ENCODE measurements at places on chromosomes 5 and 9.

GRCh38 chr5:127976525-127976924 is 107.0 kb upstream of the SLC12A2 start:
- DNase-seq, result no peak

DNA sequence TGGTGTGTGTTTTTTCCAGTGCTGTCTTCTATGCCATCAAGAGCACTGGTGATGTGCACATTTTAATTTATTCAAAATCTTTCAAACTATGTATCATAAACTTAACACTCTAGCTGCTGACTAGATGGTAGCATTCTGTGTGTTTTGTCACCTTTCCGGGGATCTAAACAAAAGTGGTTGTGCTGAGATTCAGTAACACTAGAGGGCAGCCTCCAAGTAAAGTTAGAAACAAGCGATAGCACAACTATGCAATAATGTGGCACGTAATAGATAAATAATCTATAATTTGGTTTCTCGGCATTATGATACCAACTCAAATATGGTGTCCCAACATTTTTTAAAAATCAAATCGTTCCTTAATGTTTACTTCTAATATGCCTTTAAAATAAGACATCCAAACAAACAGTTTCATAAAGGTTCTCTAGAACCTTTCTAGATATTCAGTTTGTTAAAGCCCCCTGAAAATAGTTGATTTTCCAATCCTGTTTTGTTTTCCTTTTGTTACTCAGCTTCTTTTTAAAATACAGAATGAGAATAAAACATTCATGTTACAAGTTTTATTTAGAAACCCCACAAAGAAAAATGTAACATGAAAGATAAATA is 16.9 kb downstream of the SEMA6A start:
- no peak for DNase-seq

GRCh38 chr5:60334281-60334713 is 365.7 kb downstream of the DEPDC1B start:
- DNase-seq, result peak; percentile 52

GRCh38 chr5:139531772-139532169 is 29.4 kb upstream of the UBE2D2 start:
- no peak for DNase-seq

- DNase-seq, result no peak
Measured at GRCh38 chr9:80842389-80842788, 847.0 kb downstream of the TLE1 start.

- DNase-seq, result no peak
Measured at GRCh38 chr9:114025196-114025753, 52.8 kb downstream of the AMBP start.

DNA sequence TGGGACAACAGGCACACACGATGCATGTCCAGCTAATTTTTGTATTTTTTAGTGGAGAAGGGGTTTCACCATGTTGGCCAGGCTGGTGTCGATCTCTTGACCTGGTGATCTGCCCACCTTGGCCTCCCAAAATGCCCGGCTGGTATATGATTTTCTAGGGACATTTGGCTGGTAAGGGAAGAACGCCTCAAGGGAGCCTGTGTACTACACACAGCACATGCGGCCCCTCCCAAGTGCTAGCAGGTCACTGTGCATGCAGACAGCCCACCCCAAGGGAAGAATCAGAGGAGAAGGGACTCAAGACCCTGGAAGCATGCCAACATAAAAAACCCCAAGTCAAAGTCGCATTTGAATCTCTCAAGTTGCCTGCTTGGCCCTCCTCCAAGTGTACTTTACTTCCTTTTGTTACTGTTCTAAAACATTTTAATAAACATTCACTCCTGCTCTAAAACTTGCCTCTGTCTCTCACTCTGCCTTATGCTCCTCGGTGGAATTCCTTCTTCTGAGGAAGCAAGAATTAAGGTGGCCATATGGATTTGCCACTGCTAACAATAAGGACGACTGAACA is 24.3 kb upstream of the OTULINL start:
- DNase-seq, result no peak

GRCh38 chr5:174837919-174838902 is 113.8 kb downstream of the MSX2 start:
- no peak for DNase-seq

DNA sequence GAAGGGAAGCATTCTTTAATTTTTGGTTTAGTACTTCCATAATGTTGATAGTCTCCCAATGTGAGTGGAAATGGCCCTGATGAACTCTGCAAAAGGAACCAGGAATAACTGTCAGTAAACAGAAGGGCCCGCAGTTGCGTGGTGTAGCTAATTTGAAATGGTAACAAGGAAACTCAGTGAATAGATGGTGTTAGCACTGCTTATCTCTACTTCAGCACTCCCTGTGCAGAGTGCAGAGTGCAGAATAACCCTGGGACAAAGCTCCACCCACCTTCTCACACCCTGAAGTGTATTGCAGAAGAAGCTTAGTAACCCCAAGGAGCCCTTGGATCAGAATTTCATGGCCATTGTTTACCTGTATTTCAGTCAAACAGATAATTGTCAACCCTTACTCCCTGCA is 158.9 kb downstream of the PCSK5 start:
- no peak for DNase-seq

GRCh38 chr5:22460189-22460588 is 393.0 kb downstream of the CDH12 start:
- DNase-seq, result no peak

GRCh38 chr5:87777877-87778276 is 365.1 kb upstream of the CCNH start:
- no peak for DNase-seq

DNA sequence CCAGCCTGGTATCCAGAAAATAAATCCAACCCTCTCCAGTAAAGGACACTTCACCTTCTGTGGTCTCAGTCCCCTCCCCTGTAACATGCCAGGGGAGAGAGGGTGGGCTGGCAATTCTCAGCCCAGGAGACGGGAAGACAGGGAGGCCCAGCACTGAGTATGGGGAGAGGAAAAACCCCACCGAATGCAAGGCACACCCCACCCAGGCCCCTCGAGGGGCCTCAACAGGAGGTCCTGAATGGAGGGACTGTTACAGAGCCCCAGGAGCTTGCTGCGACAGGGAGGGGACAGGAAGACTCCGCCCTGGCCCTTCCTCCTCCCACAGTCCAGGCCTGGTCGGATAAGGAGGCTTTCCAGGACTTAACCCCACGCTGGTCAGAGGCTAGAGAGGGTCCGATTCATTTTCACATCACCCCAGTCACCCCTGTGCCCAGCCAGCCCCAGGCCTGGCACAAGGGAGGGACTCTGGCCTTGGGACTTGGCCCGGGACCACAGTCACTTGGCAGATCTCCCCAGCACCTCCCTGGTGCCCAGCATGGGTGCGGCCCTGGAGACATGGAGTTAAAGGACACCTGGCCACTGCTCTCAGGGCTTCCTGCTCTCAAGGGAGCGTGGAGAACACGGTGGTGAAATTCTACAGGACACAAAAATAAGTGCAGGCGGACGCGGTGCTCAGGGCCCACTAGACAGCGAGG is 44.9 kb upstream of the STXBP1 start:
- DNase-seq, result no peak

DNA sequence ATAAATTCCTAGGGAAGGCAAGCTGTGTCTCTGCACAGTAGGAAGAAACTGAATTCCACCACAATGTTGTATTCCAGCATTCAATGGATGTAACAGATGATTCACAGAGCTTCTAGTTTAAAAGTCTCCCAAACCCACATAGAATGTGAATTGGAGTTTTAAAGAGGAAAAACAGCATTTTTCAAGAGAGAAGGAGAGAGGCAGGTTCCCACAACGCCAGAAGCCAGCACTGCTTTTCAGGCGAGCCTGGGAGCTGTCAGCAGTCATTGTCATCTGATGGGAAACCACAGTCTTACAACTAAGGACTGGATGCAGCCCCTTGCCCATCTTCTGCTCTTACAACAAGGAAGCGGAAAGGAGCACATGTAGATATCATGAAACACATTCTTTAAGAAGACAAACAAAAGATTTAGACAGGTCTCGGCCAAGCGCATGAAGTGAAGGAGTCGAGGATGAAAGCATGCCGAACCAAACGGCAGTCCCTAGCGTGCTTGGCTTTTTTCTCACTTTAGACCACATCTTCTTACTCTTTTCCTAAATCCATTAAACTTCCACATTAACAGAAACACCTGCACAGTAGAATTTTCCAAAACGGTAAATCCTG is 638 bp downstream of the DIRAS2 start:
- DNase-seq, result no peak

- no peak for DNase-seq
Measured at GRCh38 chr5:27489701-27490100, 451.3 kb upstream of the CDH9 start.

DNA sequence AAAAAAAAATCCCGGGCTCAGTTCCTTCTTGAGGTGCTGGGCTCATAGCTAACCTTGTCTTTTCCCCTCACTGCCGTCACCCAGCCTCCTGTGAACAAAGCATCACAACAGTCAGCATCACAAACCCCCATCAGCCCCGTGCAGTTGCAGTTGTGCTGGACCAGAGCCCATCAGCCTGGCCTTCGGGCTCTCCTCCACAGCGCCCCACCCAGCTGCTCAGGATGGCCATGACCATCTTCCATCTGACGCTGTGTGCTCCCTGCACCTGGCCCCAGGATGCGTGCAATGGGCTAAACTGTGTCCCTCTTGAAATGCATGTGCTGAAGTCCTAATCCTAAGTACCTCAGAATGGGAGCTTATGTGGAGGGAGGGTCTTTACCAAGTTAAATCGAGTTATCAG is 48.1 kb downstream of the NSUN2 start:
- DNase-seq, result no peak

GRCh38 chr9:131856105-131856504 is 116.2 kb upstream of the RAPGEF1 start:
- DNase-seq, result no peak

- DNase-seq, result no peak
Measured at GRCh38 chr5:160229190-160229742, at the start of gene FABP6. TSS of gene FABP6 (plus strand) at chr5:160229506. CDS start at chr5:160229558, 52 bp downstream.

DNA sequence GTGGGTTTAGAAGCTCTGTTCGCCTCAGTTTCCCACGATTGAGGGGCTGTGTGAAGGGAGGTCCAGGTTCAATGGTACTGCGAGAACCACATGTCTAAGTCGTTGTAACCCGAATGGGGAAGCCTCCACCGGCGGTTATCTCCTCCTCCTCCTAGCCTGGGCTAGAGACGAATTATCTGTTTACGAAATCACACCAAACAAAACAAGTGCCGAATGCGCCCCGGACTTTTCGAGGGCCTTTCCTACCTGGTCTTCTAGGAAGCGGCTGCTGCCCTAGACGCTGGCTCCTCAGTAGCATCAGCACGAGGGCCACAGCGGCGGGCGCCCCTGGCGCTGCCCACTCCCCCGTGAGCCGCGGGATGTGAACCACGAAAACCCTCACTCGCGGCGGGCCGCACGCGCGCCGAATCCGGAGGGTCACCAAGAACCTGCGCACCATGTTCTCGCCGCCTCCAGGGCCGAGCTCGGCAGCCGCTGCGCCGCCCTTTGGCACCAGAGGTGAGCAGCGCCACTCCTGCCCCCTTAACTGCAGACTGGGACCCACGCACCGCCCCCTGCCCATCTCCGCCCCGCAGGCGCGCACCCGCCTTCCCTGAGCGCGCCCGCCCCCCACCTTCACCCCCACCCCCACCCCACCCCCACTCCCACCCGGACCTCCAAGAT is at the start of gene CDKN2A:
Gene CDKN2A, minus strand, starts transcription at position 500 of the 663 bp plus-strand sequence.
- DNase-seq, result no peak

DNA sequence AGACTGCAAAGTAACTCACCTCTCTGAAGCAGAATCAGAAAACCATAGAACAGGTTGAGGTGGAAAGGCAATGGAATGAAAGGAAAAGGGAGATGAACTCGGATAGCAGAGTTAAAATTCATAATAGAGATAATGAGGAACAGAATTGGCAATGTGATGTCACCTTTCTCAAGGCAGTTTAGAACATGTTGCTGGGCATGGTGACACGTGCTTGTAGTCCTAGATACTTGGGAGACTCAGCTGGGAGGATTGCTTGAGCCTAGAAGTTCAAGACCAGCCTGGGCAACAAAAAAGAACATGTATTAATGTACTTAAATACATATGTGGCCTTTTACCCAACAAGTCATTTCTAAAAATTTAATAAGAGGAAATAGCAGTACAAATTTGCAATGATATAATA is 81.6 kb upstream of the MIER3 start:
- DNase-seq, result no peak

- DNase-seq, result no peak
Measured at GRCh38 chr9:81370096-81370495, 319.3 kb downstream of the TLE1 start.

- DNase-seq, result no peak
Measured at GRCh38 chr9:127116957-127117356, 5.5 kb downstream of the ANGPTL2 start.

- DNase-seq, result no peak
Measured at GRCh38 chr9:131144201-131144600, 18.8 kb downstream of the NUP214 start.

DNA sequence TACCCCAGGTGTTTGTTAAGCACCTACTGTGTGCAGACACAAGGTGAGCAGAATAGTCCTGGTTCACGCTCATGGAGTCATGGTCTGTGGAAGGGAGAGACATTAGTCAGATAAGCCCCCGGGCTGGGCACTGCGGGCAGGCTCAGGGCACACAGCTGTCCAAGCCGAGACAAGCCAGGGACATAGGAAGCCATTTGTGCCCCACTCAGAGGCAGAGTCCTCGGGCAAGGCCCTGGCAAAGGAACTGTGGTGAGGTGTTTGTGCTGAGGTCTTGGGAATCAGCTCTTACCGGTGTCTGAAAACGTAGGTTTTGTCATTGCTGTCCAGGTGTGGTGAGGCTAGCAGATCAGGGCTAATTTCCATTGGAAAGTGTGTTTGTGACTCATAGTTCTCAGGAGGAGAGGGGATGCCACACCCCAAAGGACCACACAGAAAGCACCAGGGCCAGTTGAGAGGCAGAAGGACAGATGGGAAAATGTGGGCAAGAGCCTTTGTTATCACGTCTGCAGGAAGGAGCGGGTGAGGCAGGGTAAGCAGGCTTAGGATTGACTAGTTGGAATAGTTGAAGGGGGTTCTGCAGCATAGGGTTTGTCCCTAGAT is 46.1 kb upstream of the NEURL1B start:
- DNase-seq, result no peak

- DNase-seq, result no peak
Measured at GRCh38 chr9:38707885-38708637, 11.9 kb downstream of the FAM240B start.

DNA sequence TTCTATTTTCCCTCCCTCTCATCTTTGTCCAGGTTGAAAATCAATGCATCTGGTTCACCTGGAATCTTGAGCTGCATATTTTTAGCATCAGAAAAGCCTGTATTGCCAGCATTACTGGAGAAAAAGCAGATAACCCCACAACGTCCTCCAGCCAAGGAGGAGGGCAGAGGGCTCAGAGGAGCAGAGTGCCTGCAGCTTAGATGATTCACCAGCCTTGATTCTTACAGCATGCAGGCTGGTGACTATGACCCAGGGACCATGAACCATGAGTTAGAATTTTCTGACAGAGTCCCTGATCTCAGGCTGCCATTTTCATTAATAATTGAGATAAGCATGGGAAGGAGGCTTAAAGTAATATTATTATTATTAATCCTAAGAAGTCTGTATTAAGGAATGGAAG is 278.2 kb downstream of the BRINP1 start:
- DNase-seq, result no peak

GRCh38 chr9:6827439-6828145 is 69.8 kb downstream of the KDM4C start:
- peak; percentile 38 for DNase-seq
